ENCODE measurements at places on chromosomes 1 and 21.

GRCh38 chr21:38905752-38906151 lies 100.0 kb downstream of the ETS2 start:
- no peak for DNase-seq

- peak; percentile 1 for DNase-seq
These were observed 189.8 kb upstream of the LYPLAL1 start for GRCh38 chr1:218983848-218984247.

DNA sequence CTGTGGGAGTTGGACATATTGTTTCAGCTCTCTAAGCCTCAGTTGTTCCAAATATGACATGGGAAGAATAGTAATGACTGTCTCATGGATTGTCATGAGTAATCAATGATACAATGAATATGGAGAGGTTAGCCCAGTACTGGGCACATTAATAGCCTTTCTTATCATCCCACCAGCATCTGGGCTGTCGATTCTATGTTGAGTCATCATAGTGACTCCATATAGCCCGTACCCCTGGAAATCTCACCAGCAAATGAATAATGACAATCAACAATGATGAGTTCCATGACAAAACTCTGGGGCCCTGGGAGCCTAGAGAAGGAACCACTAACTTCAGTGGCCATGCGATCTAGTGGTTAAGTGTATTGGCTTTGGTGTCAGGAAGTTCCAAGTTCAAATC lies 39.7 kb upstream of the GJB5 start:
- DNase-seq = peak; percentile 22

DNA sequence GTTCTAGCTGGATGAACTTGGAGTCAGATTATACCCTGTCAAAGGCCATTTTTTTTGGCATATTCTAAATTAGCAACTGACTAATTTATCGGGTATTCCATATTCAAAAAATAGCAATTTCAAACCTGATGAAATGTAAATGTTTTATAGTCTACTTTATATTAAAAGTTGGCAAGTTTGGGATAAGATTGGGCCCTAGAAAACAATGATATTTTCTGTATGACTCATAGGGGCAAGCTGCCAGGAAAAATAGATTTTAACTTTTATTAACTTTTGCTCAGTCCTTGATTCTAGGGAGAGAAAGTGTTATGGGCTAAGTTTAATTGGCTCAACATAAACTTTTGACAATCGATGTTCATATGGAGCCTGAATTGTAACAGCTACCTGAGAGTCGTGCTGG lies 576.9 kb upstream of the B3GALT2 start:
- DNase-seq = no peak

DNA sequence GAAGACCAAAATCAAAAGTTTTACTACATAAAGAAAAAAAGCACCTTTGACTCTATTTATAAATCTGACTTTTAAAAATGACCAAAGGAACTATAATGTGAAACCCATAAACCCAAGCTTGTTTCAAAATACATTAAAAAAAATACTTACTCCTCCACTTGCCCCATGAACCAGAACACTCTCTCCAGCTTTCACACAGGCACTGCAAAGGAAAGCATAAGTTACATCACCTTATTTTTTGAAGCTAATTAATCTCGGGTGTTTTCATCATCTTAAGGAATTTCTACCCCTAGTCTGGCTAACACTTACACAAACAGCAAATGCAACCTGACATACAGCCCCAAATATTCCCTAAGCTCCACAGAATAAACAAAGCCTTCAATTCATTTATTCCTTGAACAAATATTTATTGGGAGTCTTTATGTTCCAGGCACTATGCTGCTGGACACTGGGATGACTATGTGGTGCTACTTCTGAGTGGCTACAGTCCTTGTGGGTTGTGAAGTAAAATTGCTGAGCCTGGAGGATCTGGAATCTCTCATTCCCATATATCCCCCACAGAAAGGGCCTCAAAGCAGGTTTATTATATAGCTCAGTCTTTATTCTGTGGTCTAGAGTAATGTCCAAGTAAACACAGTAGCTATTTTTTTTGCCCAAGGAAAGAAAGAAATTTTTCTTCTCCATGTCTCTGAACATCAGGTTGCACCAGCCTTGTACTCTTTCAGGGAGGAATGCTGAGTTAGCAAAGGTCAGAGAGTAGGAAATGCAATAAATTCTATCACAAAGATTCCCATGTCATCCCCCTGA lies 18.2 kb downstream of the CRYZ start:
- DNase-seq = no peak
